ENCODE measurements at places on chromosomes 5 and 9. TPM values are rescaled to one million over a fixed set of nuclear protein-coding genes. Genes with fewer than 3 reads are reported as not detected.
A peak's percentile ranks its signal among the peaks of the same experiment; 100 is the strongest.

DNA sequence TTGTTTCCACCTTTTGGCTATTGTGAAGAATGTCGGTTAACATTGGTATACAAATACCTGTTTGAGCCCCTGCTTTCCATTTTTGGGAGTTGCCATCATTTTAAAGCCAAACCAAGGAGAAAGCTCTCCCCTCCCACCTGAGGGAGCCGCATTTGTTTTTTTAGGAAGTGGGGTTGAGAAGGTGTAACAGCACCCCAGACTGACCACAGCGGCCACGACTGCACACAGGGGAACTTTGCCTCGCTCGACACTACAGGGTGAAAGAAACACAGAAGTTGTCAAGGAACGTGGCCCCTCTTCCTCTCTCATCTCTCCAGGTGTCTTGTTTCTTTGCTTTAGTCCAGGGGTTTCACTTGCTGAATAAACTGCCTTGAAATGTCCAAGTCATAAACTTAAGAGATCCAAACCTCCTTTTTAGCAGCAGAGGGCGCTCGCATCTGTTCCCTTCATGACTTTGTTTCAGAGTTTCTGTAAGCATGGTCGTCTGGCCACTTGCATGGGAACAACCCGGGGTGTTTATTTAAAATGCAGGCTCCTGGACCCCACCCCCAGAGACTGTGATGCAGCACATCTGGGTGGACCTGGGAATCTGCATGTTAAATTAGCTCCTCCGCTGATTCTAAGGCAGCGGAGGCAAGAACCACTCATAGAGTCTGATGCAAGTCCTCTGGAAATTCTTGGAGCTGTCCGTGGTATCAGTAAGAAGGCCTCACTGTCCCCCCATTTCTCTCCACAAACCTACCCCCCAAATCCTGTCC lies 2.1 kb upstream of the TTLL11 start:
- peak; percentile 78 for DNase-seq

GRCh38 chr5:161230221-161230620 lies 316.3 kb downstream of the GABRB2 start:
- no peak for DNase-seq

GRCh38 chr5:1156033-1156753 lies 44.3 kb upstream of the SLC12A7 start:
- no peak for DNase-seq

DNA sequence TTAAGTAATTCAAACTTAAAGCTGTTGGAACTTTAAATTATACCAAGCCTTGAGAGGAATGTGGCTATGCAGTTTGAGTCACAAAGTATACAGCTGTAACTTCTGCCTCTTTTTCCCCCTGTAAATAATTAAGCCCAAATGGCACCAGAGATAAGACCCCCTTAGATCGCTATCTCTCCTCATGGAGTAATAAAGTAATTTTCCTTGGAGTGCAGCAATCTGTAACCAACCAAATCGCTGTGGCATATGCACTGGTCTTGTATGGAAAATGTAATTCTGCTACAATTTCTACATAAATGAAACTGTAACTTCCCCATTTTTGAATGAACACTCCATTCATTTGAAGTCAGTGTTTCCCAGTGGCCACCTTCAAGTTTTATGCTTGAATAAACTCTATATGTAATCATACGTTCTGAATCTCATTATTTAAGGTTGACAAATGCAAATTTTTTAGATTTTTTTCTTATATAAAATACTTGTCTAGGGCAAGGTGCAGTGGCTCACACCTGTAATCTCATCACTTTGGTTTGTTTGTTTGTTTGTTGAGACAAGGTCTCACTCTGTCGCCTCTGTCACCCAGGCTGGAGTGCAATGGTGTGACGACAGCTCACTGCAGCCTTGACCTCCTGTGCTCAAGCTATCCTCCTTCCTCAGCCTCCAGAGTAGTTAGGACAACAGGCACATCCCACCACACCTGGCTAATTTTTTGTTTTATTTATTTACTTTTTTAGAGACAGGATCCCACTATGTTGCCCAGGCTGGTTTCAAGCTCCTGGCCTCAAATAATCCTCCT lies 12.3 kb downstream of the SUSD1 start:
- no peak for DNase-seq

GRCh38 chr5:61767231-61768080 lies 435.4 kb downstream of the ZSWIM6 start:
- DNase-seq = no peak

GRCh38 chr5:169268019-169268418 lies 32.9 kb downstream of the SLIT3 start:
- DNase-seq = no peak

- DNase-seq = no peak
Observed at GRCh38 chr5:116442095-116442534, 132.5 kb downstream of the SEMA6A start.

GRCh38 chr9:68782546-68782945 lies 77.5 kb downstream of the PIP5K1B start:
- DNase-seq = no peak

The IL3 gene
- not detected for total RNA-seq

The THBS4 gene
- 0.48 TPM for total RNA-seq

The GFRA3 gene
- not detected for total RNA-seq

The CER1 gene
- total RNA-seq = not detected

The C5orf58 gene
- total RNA-seq = not detected

The ZNF454 gene
- not detected for total RNA-seq

All from SK-MEL-5 (cell line).